GOT3 (cell line): ENCODE measurements at places on chromosomes 2 and 18.

- no peak for DNase-seq
Measured at GRCh38 chr2:1837458-1837857, 93.1 kb upstream of the PXDN start.

GRCh38 chr2:7665880-7666279, 748.7 kb downstream of the RNF144A start:
- no peak for DNase-seq

DNA sequence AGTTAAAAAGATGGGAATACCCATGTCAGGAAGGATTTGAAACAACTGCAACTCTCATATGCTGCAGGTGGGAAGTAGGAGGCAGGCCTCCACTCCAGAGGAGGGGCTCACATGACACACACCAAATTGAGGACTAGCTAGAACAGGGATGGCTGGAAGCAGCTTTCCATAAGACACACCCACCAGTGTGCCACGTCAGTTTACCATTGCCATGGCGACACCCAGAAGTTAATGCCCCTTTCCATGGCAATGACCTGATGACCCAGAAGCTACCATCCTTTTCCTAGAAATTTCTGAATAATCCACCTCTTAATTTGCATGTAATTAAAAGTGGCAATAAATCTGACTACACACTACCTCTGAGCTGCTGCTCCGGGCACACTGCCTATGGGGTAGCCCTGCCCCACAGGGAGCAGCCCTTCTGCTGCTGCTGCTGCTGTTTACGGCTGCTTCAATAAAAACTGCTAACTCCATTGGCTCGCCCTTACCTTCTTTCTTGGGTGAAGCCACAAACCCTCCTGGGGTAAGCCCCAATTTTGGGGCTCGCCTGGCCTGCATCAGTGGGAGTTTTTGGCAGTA, 89.4 kb downstream of the RRM2 start:
- DNase-seq, result no peak

- no peak for DNase-seq
Measured at GRCh38 chr2:190443778-190444481, 35.8 kb downstream of the MFSD6 start.

GRCh38 chr18:40347261-40347660, 1607.8 kb upstream of the PIK3C3 start:
- no peak for DNase-seq

DNA sequence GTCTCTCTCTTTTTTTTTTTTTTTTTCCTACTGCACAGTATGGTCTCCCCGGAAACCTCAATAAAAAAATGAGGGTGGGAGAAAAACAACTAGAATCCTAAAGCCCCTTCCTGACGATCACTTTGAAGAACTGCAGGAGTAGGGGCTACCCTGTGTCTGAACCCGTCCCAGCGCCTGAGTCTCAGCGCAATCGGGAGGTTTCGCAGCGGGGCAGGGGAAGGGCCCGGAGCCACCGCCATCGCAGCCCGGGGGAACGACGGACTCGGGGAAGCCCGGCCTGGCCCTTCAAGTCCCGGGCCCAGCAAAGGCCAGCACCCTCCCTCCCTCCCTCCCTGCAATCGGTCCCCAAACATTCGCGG, 411 bp downstream of the NARS1 start:
- no peak for DNase-seq

DNA sequence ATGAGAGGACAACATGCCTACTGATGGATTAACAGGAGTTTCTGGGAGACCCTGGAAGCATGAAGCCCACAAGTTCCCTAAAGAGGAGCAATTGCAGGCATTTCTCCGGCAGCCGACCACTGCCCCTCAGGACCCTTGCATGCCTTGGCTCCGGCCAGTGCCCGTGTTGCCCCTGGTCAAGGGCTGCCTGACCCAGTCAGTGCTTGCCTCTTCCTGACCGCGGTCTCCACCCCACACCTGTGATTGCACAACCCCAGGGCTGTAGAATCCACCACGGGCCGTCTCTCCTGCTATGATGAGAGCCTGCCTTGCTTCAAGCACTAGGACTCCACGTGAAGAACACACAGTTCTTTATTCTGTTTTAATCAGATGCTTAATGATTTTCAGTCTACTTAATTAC, 127.5 kb downstream of the GLI2 start:
- DNase-seq, result no peak

- no peak for DNase-seq
Measured at GRCh38 chr2:207676827-207677354, 34.5 kb upstream of the CCNYL1 start.

DNA sequence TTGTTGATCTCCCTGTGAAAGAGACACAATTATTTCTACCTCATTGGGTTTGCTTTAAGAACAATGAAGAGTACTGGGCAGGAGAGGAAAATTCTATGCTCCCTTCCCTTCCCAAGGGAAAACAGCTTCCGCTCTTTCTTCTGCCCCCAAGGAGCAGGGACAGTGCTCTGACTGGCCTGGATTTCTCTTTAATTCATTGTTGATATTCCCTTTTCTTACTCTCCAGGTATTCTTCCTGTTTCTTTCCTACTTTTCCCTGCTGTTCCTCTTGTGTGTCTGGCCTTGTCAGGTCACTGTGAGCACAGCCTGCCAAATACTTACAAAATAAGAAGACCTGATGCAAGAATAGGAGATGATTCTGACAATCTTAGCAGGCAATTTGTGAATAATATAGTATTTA, 49.6 kb upstream of the SPAG16 start:
- DNase-seq, result no peak

DNA sequence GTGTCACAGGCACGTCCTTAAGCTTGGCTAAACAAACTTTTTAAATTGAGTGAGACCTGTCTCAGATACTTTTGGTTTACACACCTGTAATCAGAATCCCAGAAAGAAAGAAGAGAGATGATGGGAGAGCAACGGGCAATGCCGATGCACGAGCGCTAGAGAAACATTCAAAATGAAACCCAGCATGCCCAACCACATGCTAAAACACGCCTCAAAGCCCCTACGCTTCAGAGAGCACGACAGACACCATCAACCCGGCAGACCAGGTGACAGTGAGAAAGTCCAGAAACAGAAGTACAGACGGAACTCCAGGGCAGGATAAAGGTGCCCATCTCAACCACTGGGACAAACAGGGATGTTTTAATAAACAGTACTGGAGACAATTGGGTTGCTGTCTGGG, 85.5 kb downstream of the HDAC4 start:
- DNase-seq, result no peak

GRCh38 chr2:104860451-104860790, 6.5 kb downstream of the POU3F3 start:
- no peak for DNase-seq

GRCh38 chr2:237866101-237866621, 6.7 kb downstream of the RAMP1 start:
- DNase-seq, result no peak

GRCh38 chr2:28600181-28600580, 104.3 kb downstream of the PLB1 start:
- DNase-seq, result no peak

DNA sequence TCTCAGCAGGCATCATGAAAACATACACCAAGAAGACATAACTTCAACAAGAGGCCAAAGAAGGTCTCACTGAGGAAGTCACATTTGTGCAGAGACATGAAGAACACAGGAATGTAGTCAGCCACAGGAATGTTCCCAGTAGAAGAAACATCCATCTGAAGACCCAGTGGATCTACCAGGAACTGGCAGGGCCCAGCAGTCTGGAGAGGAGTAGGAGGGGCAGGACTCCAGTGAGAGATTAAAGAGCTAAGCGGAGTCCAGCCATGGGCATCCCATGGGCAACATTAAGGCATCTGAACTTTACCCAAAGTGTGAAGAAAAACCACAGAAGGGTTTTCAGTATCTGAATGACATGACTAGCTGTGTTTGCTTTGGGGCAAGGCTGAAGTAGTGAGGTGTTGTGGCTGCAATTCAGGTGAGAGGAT, 103.1 kb downstream of the UPP2 start:
- no peak for DNase-seq

GRCh38 chr2:39870871-39871270, 91.8 kb upstream of the THUMPD2 start:
- no peak for DNase-seq

DNA sequence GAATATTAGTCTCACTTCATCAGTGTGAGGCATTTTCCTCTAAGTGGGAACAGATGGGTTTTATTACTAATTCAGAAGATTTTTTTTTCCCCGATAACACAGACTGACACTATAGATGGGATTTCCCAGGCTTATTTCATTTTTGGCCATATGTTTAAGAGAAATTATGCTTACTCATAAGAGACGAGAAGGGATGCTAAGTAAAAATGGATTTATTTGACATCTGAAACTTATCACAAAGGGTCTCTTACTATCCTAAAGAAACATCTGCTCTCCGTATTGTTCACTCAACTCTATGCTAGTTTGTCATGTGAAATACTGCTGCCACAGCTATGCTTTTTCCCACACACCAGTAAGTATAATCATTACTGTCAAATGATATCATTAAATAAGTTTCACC, 1476.3 kb downstream of the LRP1B start:
- DNase-seq, result no peak

GRCh38 chr2:22842205-22842869, 542.6 kb upstream of the KLHL29 start:
- DNase-seq, result no peak

GRCh38 chr2:209253544-209253943, 170.3 kb upstream of the MAP2 start:
- DNase-seq, result no peak

DNA sequence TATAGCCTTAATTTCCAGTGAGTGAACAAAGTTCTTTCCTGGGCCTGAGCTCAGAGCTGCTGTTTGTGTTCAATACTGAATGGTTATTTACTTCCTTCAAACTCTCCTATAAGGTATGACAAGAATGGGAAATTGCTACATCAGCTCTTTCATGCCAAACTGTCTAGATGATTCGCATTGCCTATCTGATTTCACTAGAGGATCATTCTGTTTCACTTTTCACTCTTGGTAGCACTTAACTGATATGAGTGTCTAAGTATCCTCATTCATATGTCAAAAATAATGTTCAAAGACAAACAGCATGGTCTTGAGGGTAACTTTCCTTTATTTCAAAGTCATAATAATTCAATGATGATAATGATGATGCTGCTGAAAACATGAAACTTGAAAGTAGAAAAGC, 32.9 kb upstream of the SCG2 start:
- no peak for DNase-seq

DNA sequence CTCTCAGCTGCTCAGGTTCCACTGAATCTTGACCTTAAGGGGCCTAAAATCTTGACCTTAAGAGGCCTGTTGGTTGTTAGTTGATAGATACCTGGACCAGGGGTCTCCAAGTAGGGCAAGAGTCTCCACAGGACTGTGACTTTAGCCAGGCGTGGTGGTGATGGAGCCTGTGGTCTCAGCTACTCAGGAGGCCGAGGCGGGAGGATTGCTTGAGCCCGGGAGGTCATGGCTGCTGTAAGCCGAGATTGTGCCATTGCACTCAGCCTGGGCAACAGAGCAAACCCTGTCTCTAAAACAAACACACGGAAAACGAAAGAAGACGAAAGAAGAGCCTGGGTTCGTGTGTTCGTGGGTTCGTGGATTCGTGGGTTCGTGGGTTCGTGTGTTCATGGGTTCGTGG, 120.2 kb upstream of the CTDP1 start:
- DNase-seq, result no peak

- DNase-seq, result no peak
Measured at GRCh38 chr2:104430359-104430740, 423.6 kb upstream of the POU3F3 start.

- DNase-seq, result no peak
Measured at GRCh38 chr18:59715966-59716369, 18.7 kb upstream of the CCBE1 start.

DNA sequence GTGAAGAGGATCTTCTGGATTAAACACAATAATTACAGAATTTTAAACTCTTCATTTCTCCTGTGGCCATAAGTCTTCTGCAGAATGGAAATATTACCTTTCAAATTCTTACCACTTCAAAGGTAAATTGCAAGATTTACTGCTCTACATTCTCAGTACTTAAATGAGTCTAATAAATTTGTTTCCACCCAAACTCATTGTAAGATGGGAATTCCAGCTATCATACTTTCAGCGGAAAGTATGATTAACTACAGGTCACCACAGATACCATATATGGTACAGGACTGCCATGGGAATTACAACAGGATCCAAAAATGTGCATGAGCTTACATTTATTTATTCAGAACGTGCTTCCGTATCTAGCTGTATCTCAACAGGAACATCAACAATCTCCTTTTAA, 3.1 kb downstream of the DSC3 start:
- no peak for DNase-seq
